ENCODE measurements at places on chromosomes 2 and 18. TPM values are rescaled to one million over a fixed set of nuclear protein-coding genes. Genes with fewer than 3 reads are reported as not detected.

DNA sequence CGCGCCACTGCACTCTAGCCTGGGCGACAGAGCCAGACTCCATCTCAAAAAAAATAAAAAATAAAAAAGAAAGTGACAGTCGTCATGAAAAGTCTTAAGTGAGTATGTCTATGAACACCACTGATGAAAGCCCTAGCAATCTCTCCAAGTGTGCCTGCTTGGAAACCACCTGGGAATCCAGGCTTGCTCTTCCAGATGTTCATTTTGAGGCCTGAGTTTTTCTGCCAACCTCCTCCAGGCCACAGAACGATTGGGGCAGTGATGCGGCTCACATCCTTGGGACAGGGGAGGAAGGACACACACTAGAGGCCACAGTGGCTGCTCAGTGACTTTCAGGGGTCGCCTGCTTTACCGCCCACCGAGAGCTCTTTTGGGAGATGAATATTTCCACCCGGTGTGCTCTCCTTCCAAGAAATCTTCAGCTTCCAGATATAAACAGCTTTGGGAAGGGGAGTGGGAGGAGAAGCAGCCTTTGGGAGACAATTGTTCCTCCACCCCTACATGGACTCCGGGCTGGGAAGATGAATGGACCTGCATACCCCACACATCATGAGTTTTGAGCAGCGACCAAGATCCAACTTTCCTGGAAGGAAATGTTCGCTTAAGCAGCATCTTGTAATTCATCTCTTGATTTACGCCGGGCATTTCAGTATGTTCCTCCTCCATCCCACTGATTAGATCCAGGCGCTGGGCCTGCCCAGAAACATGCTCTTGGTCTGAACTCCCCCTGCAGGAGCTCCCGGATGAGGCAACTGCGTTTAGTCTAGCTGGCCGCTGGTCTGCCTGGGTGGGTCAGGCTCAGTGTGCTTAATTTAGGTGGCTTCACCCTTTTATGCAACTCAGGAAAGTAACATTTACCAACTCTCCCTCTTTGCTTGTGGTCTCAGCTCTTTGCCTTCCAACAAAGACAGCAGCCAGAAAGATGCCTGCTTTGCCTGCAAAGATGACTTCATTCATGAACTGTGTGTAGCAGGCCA, 6.2 kb upstream of the ARMC9 start:
- DNase-seq: peak; percentile 95

Gene NEMP2
- total RNA-seq: 5.0 TPM

- DNase-seq: no peak
Observed at GRCh38 chr2:129764376-129765325, 214.8 kb upstream of the RAB6C start.

DNA sequence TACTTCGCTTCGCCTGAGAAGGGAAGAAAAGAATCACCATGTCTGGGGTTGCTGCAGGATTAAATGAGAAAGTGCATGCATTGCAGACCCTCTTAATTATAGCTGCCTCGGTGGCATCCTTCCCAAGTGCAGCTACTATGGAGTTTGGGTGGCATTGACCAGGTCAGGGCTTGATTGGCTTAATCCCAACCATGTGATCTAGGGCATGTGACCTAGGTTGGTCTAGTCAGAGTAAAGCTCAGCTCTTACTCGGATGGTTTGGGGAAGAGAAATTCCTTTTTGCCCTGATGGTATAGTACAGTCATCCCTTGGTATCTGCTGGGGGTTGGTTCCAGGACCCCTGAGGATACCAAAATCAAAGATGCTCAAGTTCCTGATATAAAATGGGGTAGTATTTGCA, 178.2 kb upstream of the RAB12 start:
- no peak for DNase-seq

Gene MBP
- total RNA-seq: 41.6 TPM
